ENCODE measurements at places on chromosomes 2 and 18.

GRCh38 chr2:31246184-31246852 is 12.4 kb downstream of the EHD3 start:
- DNase-seq: no peak

DNA sequence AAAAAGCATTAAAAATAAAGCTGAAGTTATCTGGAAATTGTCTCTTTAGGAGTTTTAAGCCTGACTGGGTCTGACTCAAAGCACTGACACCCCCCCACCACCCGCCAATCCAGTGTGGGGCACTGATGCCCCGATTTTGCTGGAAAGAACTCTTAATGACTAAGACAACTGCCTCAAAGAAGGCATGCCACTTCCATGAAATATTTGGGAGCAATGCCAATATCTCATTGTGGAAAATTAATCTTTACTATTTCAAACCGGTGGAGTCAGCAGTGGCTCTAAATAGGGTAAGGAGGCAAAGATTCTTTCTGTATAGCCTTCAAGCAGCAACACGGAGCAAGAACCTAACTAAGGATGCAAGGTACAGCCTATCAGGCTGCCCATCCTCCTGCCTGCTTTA is 4.5 kb downstream of the FKBP7 start:
- peak; percentile 26 for DNase-seq

GRCh38 chr2:141968433-141968832 is 162.4 kb downstream of the LRP1B start:
- no peak for DNase-seq

- DNase-seq: peak; percentile 7
Measured at GRCh38 chr2:28747714-28748113, 3.9 kb upstream of the PPP1CB start.

DNA sequence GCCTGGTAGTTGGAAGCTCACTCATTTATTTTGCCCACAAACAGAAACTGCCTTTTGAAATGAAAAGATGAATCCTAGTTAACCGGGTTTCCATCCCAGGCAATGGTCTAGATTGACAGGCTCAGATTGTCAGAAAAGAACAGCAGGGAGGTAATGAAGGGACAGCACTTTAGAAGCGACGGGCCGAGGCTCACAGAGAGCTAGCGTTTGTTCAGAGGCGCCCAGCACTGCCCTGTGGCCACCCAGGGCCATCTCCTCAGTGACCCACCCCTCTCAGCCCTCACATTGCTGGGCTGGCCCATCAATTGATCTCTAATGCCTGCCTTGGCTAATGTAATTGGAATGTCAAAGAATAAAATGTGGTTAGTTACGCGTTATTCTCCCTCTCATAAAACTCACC is 304.8 kb downstream of the CDCA7 start:
- no peak for DNase-seq

DNA sequence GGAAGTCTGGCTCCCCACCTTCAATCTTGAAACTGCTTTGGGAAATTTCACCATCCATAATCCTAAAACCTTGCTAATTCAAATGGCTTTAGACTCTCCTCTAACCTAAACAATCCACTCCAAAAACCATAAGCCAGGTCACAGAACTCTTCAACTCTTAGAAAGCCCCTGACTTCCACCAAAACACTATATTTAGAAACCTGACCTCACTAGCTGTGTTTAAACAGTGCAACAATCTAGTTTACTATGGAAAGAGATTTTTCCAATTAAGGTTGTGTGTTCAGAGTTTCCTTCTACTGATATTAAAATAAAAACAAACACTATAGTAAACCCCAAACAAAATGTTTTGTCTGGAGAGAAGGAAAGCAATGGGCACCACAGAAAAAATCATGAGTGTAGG is 308.1 kb downstream of the OSR1 start:
- DNase-seq: no peak

DNA sequence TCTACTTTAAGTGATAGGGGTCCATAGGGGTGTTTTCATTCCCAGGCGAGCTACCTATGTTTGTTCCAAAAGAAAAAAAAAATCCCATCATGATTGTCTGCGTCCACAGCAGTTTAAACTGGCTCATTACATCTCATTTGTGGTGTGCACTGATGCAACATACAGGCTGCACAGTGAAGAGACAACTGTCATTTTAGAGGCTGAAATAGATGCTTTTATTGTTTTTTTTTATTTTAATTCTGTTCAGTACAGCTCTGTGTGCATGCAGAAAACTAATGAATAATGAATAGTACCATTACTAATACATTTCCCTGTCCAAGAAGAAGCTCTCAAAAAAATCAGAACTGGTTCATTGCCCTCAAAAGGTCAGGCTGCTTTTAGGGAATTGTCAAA is 92.8 kb upstream of the ZNF516 start:
- DNase-seq: no peak

- peak; percentile 80 for DNase-seq
Measured at GRCh38 chr2:9071032-9071431, 67.5 kb upstream of the MBOAT2 start.

DNA sequence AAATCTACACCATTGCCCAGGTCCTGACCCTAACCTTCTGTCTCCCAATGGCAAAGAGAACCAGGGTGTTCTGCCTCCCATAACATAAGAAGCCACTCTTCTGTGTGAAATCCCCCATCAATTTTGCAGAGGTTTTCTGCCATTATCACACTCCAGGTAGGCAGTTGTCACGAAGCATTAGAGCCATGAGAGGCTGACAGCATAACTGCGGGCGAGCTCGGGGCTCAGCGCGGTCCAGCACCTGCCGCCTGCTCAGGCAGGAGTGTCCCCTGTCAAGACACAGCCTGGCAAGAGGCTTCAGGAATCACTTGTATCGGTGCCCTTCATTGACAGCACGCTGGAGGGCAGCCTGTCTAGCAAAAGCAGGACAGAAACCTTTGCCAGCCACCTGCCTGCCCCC is 251.2 kb downstream of the SATB2 start:
- DNase-seq: no peak

DNA sequence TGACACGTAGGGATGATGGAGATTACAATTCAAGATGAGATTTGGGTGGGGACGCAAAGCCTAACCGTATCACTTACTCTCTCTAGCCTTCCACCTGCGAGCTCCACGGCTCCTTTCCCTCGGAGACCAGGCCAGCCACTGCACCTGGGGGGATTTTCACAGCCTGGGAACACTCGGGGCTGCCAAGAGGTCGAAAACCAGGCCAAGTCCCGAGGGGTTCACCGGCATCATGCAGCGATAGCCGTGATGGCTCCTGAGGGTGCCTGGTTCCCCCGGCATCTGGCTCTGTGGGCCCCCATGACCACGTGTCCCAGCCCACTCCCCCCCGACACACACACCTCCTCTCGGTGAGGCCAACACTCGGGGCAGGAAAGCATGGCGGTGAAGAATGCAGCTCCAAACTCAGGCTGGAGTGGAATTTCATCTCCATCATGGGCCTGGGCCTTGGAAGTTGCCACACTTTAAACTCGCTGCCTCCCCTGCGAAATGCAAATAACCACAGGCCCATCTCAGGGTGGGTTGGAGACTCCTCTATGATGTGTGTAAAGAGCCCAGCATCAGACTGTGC is 32.6 kb downstream of the ADCY3 start:
- no peak for DNase-seq

DNA sequence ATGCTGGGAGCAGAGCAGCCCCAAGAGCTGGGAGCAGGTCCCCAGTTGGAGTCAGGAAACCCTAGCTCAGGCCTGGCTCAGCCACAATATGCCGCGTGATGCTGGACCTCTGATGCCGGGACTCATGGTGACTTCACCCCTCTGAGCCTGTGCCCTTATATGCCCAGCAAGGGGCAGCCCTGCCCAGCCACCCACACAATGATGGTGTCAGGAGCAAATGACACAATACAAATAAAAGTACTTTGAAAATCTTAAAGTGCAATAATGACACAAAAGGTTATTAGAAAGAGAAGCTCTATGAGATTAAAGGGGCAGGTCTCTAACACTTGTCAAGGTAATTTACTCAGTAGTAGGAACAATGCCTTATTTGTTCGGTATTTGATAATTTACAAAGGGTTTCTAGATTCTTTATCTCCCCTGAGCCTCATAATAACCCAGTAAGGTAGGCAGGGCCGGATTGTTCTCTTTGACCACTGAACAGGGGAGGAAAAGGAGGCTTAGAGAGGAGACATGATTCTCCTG is 18.3 kb upstream of the KIF3C start:
- DNase-seq: no peak

DNA sequence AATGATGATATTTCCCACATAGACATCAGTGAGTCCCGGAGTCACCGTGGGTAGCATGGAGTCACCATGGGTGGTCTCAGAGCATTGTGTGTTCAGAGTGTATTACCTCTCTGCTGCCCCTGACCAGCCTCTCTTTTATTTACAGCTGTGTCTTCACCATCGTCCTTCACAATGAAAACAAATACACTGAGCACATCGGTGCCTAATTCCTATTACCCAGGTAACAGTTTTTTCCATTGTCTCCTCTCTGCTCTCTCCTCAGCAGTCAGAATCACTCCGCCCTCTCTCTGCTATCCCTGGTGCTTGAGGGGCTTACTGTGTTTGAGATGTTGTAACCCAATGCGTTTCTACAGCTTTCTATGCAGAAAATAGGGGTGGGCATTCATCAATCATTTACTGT is 361.5 kb upstream of the RAB12 start:
- no peak for DNase-seq

GRCh38 chr2:176682278-176682677 is 413.0 kb downstream of the MTX2 start:
- no peak for DNase-seq

DNA sequence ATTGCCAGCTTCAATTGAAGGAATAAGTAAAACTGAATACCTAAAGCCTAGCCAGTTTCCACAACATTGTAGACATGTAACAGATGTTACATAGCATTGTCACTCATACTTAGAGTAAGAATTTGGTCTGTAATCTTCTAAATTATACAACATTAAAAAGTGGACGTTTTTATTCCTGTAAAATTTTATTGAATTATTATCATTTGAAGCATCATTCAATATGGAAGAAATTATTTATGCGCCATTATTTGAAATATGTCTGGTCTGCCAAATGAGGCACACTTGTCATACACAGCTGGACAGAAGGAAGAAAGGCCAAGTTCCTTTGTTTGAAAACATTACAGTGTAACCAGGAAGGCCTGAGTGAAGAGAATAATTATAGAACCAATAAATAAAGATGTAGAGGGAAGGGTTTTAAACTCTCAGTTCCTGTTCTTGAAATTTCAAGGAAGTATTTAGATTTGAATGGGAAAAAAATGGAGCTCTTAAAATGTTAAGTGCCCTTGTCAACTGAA is 575.5 kb downstream of the LRRTM4 start:
- DNase-seq: no peak

DNA sequence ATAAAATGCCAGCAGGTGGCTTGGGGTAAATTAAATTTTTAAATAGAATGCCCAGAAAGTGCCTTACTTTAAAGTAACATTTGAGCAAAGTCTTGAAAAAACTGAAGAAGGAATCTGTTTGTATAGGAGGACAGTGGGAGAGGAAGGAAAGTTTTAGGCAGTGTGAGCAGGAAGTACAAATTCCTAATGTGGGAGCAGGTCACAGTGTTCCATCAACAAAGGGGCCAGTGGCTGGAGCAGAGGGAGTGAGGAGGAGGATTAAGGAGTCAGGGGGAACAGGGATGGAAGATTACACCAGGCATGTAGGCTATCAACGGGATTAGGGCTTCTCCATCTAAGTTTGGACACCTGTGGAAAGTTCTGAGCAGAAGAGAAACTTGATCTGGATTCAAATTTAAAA is 439.2 kb upstream of the REG3G start:
- no peak for DNase-seq

- DNase-seq: no peak
Measured at GRCh38 chr18:38932752-38933151, 1367.2 kb upstream of the CELF4 start.

DNA sequence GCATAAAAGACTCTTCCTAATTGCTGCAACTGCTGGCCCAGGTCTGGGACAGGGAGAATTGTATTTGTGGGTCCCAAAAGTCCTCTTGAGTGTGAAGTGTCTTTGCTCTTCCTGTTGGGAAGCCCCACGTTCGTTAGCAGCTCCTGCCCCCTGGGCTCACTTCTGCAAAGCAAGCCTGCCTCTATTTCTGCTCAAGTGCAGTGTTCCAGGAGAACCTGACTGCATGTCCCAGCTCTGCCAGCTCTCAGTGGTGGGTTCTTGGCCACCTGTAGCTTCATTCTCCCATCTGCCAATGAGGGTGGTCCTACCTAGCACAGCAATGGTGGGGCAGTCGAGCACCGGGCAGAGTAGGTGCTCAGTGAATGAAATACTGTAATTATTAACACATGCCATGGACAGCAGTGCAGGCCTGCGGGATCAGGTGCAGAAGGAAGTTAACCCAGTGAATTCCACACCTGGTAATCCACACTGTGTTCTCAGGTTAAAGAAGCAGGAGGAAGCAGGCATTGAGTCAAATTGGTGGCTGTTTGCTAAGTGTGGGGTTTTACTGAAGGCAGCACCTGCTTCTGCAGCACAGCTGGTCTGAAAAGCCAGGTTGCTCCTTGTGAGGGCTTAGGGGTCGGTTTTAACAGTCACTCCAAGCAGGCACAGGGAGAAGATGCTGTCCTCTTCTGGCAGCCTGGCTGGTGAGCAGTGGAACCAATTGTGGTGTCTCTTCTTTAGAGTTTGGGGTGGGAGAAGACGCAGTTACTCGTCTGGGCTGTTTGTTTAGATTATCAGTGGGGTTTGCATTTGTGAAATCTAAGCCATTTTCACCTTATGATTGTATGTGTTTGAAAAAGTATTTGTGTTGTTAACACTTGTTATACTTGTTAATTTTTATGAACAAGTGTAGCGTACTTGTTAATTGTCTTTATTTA is 54.3 kb downstream of the DGKD start:
- DNase-seq: no peak

- no peak for DNase-seq
Measured at GRCh38 chr2:9950521-9951271, 797 bp upstream of the GRHL1 start.

- no peak for DNase-seq
Measured at GRCh38 chr2:76128622-76129021, 417.9 kb upstream of the GCFC2 start.

DNA sequence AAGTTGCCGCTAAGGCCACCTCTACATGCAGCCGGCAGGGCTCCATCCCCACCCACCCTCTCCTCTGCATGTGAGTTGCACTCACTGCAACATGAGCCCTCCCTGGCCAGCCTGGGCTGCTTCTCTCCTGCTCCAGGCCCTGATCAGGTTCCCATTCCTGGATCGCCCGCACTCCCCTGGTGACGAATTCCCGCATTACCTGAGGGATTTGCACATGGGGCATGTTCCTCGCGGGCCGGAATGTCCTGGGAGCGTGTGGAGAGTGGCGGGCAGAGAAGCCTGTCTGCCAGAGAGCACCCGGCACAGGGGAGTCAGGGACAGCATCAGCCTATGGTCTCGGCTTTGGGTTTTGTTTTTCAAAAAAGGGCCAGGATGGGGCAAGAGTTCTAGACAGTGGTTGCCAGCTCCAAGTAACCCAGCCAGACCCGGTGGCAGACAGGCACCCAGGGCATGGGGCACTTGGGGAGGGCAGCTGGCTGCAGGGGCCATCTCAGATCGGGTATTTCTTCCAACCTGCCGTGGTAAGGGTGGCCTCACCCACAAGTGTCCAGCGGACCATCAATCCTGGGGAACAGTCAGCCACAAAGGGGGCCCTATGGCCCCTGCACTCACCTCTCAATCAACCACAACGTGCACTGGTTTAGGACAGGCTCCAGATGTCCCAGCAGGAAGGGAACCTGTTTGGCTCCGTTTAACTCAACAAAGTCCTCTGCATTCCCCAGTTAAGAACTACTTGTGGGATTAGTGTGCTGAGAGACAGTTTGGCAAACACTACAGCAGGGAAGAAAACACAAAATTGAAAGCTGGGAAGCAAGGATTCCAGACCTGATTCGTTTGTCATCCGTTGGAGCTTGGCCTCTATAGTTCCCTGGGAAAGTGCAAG is 187.7 kb downstream of the SMAD7 start:
- DNase-seq: no peak
